Mucosa of gallbladder (tissue), 1 donor: ENCODE measurements at places on chromosomes 2 and 18.

GRCh38 chr2:33458248-33458819, 18.1 kb upstream of the RASGRP3 start:
- no peak for DNase-seq

- DNase-seq = no peak
These were observed 122.9 kb downstream of the METTL8 start for GRCh38 chr2:171310889-171311288.

- DNase-seq = no peak
These were observed 108.1 kb downstream of the XRCC5 start for GRCh38 chr2:216216951-216217903.

GRCh38 chr2:96114546-96114902, 1.8 kb downstream of the ADRA2B start:
- DNase-seq = no peak

DNA sequence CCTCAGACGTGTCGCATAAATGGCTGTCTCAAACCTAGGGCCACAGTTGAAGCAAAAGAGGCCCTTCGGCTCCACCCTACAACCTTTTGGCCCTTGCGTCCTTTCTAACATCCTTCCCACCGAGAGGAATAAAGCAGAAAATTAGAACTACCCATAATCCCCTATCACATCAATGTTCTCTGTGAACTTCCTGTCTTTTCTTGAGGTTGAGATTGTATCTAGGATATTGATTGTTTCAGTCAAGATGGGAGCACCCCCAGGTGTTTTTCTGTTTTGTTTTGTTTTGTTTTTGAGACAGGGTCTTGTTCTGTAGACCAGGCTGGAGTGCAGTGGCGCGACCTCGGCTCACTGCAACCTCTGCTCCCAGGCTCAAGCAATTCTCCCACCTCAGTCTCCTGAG, 23.6 kb downstream of the INPP5D start:
- no peak for DNase-seq

- no peak for DNase-seq
These were observed 5.5 kb downstream of the ZNF396 start for GRCh38 chr18:35371412-35372195.

DNA sequence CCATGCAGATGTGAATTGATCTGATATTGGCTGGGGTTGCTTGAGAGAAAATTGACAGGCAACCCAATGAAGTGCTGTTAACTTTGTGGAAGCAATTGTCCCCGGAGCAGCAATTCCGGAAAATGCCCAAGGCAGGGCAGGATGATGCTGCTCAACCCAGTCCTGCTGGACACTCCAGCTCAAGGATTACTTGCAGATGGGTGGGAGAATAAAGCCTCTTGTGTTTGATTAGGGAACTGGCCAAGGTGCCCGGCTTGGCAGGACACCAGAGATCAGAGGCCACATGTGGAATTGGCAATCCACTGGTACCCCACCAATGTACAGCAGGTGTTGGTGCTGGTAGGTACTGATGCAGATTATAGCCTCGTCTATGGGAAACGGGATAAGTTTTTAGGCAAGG, 12.3 kb upstream of the C2orf42 start:
- no peak for DNase-seq

GRCh38 chr2:239323447-239323846, 77.4 kb downstream of the HDAC4 start:
- no peak for DNase-seq

DNA sequence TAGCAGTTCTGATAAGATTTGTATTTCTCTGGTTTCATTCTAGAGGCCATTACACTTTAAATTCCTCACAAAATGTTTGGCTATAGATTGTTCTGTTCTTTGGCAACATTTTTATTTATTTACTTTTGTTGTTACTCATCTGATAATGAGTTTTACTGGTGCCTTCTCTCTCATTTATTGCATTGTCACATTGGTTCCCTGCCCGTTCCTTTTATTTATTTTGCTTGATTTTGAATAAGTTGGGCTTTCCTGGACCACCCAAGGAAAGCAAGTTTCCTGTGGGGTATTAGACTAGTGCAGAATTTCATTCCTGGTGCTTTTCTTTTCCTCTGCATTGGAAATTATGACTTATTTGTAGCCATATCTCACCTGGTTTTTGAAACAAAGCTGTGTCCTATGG, 232.0 kb downstream of the SOCS6 start:
- DNase-seq = no peak

DNA sequence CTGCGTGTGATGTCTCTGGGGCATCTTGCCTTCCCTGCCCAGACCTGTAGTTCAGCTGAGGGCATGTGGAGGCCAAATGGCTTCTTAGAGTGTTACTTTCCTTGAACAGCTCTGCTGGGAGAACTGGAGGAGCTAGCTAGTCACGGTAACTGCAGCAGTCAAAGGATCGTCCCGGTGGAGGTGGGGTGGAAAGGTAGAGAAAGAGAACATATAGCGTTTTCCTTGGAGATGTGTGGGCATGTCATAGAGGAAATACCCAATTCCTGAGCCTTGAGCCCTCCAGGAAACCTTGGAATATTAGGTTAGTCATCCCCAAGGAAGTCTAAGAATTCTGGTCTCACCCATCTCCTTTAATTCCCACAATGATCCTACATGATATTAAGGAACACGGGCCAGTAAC, 33.5 kb upstream of the IL37 start:
- DNase-seq = no peak

DNA sequence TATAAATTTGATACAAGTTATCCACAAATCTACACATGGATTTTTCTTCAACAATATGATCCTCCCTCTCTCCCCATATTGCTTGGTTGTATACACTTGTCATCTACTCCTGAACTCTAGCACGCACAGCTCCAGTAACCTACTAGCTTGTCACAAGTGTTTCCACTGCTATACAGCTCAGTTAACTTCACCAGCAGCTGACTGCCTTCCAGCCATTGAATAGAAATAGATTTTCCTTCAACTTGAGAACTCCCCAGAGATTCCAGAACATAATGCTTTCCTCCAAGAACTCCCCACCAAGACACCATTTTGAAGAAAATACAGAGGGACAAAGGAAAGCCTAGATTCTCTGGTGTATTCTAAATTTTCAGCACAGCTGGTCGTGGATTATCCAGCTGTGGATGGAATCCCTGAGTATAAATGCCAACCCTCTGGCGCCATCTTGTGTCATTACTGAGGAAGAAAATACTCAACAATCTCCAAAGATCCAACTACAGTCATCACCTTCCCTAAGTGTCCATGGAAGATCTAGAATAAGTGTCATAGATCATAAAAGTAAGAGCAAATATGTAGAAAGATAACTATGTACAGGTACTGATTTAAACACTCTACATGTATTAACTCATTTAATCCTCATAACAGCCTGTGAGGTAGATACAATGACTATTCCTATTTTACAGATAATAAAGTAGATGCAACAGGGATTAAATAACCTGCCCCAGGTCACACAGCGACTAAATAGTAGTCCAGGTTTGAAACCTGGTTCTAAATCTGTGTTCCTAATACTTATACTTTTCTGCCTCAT, 156.7 kb downstream of the ARHGAP28 start:
- peak; percentile 50 for DNase-seq

- DNase-seq = peak; percentile 53
These were observed at the start of gene SOCS6 for GRCh38 chr18:70288851-70289328. Gene SOCS6, plus strand, starts transcription at chr18:70289045. Its CDS starts 35,624 bp downstream, at chr18:70324669.

- no peak for DNase-seq
These were observed 1.6 kb downstream of the PLCL1 start for GRCh38 chr2:197805715-197806633.

DNA sequence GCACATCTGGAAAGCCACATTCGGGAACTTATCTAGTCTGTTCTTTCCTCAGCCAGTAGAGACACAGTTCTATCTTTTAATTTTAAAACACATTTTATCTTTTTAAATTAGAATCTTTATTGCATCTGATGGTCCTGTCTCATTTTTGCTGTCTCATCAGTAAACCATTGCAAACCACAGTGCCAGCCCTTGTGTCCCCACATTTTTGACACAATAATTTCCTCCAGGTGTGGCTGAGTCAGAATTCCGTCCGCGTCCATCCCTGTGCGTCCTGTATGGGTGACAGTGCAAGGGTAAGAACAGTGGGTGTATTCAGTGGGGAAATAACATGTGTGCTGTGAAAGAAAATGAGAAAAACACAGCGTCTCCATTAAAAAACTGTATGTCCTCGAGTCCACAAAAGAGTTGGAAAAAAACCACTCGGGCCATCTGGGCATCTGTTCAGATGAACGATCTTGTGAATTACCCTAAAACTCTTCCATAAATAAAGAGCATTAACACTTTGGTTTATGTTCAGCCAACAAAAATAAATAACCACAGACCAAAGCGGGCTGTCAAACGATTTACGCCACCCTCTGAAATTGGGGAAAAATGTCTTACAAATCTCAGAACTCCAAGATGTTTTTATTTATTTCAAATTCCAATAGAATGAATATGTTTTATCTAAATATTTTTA, 137.3 kb downstream of the ZNF516 start:
- no peak for DNase-seq

GRCh38 chr18:22094358-22094734, 75.0 kb upstream of the GATA6 start:
- DNase-seq = no peak

- DNase-seq = no peak
These were observed 1915.7 kb upstream of the CELF4 start for GRCh38 chr18:39481281-39481680.

DNA sequence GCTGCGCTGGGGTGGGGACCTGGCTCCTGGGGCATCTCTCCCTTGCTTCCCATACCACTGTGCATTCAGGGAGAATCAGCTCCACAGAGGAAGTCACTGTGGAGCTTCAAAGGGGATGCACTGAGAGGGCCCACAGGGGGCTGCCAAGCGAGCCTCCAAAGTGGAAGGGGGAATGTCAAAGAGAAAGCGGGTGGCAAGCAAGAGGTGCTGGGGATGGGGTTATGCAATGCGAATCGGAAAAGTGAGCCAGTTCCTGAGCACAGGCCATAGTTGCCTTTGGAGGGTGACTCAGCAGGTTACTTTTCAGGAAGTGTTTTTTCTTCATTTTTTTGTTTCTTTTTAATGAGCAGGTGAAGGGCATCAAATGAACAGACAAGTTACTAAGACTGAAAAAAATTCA, 17.6 kb downstream of the PMAIP1 start:
- no peak for DNase-seq

DNA sequence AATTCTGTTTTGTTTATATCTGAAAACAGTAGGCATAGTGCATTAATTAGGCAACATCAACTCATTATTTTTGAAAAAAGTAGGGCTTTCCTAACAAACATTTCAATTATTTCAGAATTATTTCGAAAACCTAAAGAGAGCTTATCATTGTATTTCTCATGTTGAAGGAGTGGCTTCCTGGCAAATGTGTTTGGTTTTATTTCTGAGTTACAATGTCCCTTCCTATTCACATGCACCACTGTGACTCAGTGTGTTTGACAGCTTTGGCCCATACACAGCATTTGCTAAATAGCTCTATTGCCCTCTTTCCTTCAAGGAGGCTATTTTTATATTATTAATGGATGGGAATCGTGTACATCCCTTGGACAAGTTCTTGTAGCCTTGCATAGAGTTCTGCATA, 205.9 kb downstream of the PTGR3 start:
- no peak for DNase-seq

GRCh38 chr2:197930570-197931278, 126.3 kb downstream of the PLCL1 start:
- no peak for DNase-seq

GRCh38 chr2:140529706-140530105, 1601.1 kb downstream of the LRP1B start:
- DNase-seq = no peak

DNA sequence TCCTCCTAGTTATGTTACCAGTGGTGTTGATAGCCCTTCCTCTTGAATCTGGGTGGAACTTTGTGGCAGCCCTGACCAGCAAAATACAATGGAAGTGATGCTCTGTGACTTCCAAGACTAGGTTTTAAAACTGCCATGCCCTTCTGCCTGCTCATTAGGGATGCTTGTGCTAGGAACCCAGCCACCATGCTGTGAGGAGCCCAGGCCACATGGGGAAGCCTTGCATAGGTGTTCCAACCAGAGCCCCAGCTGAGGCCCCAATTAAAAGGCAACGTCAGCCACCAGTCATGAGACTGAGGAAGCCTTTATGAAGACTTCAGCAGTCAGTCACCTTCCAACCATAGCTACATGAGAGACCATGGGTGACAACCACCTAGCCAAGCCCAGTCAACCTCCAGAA, 14.0 kb upstream of the MAPRE2 start:
- no peak for DNase-seq

DNA sequence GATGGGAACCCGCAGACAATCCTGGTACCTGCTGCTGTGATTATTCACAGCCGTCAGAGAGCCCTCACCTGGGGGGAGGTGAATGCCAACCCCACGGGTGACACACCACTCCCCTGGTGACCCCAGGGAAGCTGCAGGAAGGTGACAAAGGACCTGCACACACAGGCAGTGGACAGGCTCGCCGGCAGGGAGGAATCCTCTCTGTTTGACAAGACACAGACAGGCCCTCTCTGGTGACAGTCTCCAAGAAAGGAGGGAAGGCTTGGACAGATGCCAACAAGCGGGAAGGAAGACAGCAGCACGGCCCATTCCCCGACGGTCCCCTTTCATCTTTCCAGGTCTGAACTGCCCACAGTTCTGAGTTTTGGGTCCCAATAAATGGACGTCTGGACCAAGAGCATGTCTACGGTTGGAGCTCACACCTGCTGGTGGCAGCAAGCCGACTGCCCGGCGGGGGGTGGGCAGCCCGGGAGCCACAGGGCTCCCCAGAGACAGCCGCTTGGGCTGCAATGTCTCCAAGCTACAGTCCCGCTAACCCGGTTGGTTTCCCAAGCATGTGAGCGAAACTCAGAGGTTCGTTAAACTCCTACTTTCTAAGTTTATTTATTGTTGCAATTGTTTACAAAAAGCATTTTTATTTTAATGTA, 31.8 kb downstream of the HDAC4 start:
- DNase-seq = no peak

DNA sequence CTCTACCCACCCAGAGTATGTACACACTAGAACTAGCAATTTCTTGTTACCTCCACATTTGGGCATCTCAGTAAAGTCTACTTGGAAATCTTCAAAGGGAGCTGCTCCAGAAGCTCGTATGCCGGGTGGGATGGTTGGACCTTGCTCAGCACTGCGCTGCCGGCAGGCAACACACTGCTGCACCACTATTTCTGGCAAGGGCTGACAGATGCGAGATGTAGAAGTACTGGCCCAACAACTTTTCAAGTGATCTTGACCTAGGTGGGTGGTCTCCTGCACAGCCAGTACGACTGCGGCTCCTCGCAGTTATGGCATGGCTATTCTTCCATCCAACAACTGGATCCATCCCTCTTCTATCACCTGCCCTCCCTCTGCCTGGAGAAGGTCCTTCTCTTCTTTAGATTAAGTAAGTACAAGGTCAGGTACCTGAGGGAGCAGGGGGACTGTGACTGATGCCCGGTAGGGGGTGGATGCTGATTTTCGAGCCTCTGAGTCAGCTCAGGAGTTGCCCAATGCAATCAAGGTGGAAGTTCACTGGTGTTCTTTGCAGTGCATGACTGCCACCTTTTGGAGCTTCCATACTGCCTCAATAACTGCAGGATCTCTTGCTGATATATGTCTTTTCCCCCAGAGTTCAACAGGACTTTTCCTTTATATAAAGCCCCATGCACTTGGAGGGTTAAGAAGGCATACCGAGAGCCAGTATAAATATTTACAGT, 100.4 kb upstream of the SLC1A4 start:
- DNase-seq = no peak
